Renal cortex interstitium (tissue), 15 donors: ENCODE measurements at places on chromosomes 13 and 19.

- no peak for DNase-seq
Measured at GRCh38 chr19:46408664-46409039, 4.7 kb downstream of the CCDC8 start.

GRCh38 chr13:93036380-93036779, 190.2 kb upstream of the GPC6 start:
- DNase-seq: no peak

DNA sequence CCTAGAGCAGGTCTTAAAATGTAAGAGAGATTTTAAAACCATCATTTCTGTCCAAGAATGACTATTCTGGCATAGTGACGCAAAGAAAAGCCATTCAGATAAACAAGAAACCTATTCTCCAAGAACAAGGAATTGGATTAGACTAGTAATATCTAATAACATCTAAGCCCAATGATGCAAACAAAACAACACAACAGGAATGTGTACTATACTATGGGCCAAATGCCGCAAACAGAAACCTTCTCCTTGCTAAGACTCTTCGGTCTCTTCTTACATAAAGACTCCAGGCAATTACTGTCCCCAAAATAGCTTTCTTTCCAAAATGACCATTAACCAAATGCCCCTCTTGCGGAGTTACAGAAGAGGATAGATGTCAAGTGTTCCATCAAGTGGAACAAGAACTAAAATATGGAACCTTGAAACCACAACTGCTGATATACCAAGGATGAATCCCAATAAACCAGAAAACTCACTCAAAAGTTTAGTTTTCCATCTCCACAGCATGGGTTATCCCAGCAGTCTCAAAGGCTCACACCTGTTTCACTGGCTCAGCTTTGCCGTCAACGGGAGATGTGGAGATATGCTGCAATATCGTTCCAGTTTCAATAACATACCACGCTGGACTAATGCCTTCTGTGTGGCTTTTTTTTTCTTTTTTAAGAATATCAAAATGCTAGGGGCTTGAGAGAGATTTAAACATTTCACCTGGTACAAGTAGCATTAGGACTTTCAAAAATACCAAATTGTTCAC, 76.2 kb downstream of the FOXO1 start:
- DNase-seq: no peak

DNA sequence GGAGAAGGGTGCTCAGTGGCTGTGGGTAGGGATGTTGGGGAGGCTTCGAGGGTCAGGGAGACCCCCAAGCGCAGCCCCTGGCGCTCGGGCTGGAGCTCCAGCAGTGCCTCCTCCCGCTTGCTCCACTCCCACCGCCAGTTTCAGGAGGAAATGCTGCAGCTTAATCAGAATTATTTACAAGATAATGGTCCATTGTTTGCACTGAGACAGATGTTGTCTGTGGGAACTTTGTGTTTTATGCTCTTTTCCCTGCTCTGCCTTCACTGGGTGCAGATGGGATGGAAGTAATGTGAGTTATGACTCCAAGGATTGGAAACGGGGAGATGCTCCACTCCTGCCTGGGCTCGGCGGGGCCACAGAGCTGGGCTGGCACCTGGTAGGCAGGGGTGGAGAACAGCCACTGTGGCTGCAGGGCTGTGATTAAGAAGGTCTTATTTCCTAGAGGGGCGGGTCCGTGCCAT, 192.4 kb downstream of the ZNF536 start:
- DNase-seq: no peak

GRCh38 chr13:40026741-40027140, 371.3 kb downstream of the COG6 start:
- no peak for DNase-seq

GRCh38 chr19:2779121-2779740, 3.8 kb downstream of the SGTA start:
- DNase-seq: no peak

DNA sequence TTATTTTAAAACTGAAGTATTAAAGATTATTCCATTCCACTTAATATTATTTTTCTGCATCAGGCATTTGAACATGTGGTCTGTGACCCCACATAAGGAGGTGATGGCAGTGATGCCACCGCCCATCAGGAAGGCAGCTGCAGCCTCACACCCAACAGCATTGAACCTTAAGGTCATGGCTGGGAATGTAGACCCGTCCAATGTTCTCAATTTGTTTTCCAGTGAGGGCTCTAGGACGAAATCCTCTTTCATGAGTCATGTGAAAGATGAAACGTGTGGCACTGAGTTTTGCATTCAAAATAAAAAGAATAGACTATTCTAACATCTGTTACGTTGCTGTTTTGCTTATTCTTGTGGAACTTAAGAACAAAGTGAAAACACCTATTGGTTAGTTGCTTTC, 74.5 kb upstream of the ANKRD10 start:
- DNase-seq: no peak

- peak; percentile 42 for DNase-seq
Measured at GRCh38 chr19:52138278-52138982, 1.3 kb downstream of the ZNF616 start.

DNA sequence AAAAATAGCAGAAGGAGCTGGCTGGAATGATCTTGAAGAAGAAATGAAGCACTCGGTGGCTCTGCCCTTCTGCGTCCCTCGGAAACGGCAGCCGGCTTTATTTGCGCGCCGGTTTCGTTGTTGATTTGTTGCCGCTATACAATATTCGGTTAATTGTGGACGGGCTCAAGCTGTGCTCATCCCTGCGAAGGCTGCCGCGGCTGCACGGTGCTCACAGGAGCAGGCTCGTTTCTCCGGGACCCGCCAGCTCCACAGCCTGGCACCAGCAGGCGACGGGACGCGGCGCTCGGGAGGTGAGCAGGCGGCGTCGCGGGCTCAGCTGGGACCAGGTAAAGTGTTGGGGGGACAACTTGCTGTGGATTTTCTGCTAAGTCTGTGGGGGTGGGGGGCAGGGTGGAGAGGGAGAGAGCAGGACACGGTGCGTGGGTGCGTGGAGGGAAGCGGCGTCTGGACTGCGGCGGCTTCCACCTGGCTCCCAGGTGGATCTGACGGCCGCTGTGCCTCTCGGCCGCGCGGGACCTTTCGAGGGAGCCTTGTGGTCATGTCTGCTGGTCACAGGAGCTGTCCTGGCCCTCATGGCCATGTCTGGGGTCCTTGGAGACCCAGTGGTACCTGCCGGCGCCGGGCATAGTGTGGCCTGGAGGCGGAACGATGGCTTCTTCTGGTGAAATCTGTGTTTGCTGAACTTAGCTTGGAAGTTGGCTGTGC, 90.9 kb downstream of the TEX29 start:
- no peak for DNase-seq

GRCh38 chr19:19661675-19662251, 1.7 kb downstream of the ATP13A1 start:
- no peak for DNase-seq

DNA sequence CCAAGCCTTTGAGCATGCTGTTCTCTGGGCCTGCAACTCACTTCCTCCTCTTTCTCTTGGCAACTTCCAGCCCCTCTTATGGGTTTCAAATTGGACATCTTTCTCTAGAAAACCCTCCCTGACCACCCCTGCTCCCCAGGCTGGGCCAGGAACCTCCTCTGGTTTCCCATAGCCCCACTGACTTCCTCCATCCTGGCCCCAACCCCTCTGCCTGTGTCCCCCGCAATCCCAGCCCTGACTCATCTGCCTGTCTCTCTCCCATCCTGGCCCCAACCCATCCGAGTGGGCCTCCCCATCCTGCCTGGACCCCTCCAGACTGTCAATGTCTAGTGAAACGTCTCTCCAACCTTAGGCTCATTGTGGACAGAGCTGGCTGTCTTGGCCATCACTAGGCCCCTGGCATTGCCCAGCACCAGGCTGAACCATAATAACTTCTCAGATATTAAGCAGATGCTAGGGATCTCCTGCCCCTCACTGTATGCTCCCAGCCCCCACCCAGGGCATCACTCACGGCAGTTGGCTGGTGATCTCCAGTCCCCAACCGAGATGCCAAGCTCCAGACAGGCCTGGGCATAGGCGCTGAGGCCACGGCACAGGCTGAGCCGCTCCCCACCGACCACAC, 16.8 kb downstream of the FCGBP start:
- DNase-seq: no peak

DNA sequence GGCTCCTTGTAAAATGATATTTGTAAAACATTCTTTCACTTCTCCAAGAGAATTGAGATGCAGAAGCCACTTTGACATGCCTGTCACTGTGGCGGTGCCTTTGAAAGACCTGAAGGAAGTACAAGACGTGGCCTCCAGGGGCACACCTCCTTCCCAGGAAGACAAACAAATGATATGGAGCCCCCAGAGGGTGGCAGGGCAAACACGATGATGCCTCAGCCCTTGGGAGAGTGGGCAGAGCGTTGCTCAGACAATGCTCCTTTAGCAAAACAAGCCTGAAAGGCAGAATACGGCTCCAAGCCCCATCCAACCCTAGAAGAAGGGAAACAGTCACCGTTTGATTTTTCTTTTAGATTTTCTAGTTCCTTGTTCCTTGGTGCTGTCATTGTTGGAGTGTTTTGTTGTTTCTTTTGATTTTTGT, 9.2 kb upstream of the ATP12A start:
- DNase-seq: no peak

- DNase-seq: no peak
Measured at GRCh38 chr13:79673310-79673992, 192.5 kb downstream of the NDFIP2 start.

GRCh38 chr13:102862624-102863210, 16.9 kb downstream of the ERCC5 start:
- DNase-seq: no peak

GRCh38 chr13:43333176-43333575, 309.8 kb downstream of the DNAJC15 start:
- no peak for DNase-seq

DNA sequence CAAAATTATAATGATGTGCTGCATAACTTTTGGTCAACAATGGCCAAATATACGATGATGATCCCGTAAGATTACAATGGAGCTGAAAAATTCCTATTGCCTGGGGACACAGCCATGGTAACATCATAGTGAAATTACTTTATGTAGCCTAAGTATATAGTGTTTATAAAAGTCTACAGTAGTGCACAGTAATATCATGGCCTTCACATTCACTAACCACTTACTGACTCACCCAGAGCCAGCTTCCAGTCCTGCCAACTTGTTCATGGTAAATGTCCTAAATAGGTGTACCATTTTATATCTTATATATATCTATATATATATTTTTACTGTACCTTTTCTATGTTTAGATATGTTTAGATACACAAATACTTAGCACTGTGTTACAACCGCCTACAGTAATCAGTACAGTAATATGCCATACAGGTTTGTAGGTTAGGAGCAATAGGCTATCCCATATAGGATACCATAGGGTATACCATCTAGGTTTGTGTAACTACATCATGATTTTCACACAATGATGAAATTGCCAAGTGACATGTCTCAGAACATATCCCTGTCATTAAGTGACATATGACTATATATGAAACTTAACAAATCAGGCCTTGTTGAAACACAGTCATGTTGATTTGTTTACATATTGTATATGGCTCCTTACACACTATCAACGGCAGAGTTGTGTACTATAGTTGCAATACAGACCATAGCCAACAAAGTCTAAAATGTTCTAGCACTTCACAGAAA, 23.7 kb downstream of the DIS3 start:
- no peak for DNase-seq

GRCh38 chr19:17772172-17772571, 20.9 kb downstream of the FCHO1 start:
- no peak for DNase-seq

- DNase-seq: no peak
Measured at GRCh38 chr13:78460176-78460575, 143.2 kb downstream of the POU4F1 start.

DNA sequence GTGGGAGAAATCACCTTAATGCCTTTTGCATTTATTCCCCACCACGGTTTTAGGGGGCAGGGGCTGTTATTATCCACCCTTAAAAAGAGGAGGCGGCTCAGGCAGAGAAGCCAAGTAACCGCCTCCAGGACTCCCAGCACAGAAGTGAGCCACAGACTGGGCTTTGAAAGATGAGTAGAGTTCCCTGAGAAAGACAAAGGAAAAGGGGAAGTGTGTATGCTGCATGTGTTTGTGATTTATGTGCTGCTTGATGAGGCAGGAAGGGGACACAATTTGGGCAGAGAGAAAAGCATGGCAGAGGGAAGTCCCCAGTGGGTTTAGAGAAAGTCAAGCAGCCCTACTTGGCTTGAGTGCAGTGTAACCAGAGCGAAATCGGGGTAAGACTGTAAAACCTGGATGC, 85.0 kb downstream of the DOCK9 start:
- no peak for DNase-seq

- no peak for DNase-seq
Measured at GRCh38 chr13:110044551-110045111, 258.2 kb upstream of the IRS2 start.

GRCh38 chr13:113951246-113951999, 22.5 kb downstream of the C13orf46 start:
- no peak for DNase-seq

- no peak for DNase-seq
Measured at GRCh38 chr19:48095612-48096175, 14.9 kb downstream of the PLA2G4C start.

GRCh38 chr19:5058521-5059212, 89.8 kb downstream of the KDM4B start:
- DNase-seq: no peak

- DNase-seq: no peak
Measured at GRCh38 chr13:73337532-73337931, 278.7 kb downstream of the KLF5 start.

DNA sequence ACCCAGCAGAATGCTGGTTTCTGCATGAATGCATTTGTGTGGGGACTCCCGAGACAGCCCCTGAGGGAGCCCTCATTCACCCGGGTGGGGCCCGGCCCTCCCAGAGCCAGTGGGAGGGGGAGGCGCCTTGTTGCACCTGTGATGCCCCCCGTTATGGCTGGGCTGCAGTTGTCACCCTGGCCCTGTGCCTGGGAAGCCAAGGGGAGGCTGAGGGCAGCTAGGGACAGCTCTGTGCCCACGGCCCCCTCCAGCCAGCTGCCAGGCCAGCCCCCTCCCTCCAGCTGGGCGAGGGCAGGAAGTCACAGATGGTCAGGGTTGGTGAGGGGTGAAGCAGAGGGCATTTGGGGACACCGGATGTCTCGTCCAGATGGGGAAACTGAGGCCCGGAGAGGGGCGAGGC, 26.1 kb downstream of the NFIC start:
- DNase-seq: no peak

DNA sequence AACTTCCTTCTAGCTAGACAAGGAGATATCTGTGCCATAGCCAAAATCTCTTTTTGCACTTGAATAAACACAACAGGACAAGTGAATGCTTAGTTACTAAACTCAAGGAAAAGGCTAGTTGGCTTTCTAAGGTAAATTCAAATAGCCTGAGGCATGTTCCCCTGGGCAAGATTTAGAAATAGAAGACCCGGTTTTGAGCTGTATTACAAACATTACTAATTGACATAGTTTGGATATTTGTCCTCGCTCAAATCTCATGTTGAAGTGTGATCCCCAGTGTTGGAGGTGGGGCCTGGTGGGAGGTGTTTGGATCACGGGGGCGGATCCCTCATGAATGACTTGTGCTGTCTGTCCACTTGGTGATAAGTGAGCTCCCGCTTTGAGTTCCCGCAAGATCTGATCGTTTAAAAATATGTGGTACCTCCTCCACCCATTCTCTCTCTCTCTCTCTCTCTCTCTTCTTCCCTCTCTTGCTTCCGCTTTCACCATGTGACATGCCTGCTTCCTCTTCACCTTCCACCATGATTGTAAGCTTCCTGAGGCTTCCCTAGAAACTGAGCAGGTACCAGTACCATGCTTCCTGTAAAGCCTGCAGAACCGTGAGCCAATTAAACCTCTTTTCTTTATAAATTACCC, 3.9 kb upstream of the KBTBD6 start:
- DNase-seq: no peak

- DNase-seq: no peak
Measured at GRCh38 chr13:33349986-33350826, 64.7 kb upstream of the STARD13 start.

- DNase-seq: no peak
Measured at GRCh38 chr19:17576758-17577456, 21.5 kb downstream of the COLGALT1 start.

- no peak for DNase-seq
Measured at GRCh38 chr13:43220873-43221595, 197.6 kb downstream of the DNAJC15 start.
